ENCODE measurements at places on chromosomes 6 and 20. TPM values are rescaled to one million over a fixed set of nuclear protein-coding genes. Genes with fewer than 3 reads are reported as not detected.

- DNase-seq, result peak; percentile 87
Measured at GRCh38 chr20:431012-431904, 23.2 kb downstream of the RBCK1 start.

- no peak for DNase-seq
Measured at GRCh38 chr20:59723607-59724456, 119.5 kb downstream of the PHACTR3 start.

The RSPH9 gene
- total RNA-seq, result not detected

The TRAPPC3L gene
- total RNA-seq, result not detected

GRCh38 chr20:51678026-51678697 is 90.0 kb downstream of the ATP9A start:
- peak; percentile 51 for DNase-seq

DNA sequence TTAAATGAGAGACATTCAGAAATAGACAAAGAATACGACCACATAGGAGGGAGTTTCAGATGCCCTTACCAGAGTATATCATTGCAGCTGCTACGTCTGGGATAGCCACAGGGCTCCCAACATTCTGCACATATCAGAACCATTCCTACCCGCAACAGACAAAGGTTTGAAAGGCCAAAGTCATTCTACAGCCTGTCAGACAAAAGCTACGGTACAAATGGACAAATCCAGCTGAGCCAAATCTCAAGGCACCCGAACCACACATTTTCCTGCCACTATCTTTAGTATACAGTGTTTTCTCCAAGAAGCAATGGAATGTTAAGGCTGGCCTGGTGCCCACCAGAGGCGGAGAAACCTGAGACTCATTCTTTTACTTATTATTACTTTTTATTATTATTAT is 30.5 kb upstream of the LYRM2 start:
- DNase-seq, result no peak

The CFAP61 gene
- 0.15 TPM for total RNA-seq

The AAR2 gene
- total RNA-seq, result 32.1 TPM

The PDE10A gene
- 1.6 TPM for total RNA-seq

The GPR6 gene
- total RNA-seq, result 0.63 TPM

Data from H7 (cell line).